ENCODE measurements at places on chromosomes 4 and X.

DNA sequence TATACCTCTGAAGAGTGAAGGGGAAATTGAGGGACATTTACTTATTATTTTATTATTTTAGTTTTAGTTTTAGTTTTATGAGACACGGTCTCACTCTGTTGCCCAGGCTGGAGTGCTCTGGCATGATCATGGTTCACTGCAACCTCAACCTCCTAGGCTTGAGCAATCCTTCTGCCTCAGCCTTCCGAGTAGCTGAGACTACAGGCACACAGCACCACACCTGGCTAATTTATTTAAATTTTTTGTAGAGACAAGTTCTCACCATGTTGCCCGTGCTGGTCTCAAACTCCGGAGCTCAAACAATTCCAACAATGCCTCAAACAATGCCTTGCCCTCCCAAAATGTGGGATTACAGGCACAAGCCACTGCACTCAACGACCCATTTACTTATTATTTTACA lies 68.4 kb upstream of the BMP2K start:
- no peak for DNase-seq

DNA sequence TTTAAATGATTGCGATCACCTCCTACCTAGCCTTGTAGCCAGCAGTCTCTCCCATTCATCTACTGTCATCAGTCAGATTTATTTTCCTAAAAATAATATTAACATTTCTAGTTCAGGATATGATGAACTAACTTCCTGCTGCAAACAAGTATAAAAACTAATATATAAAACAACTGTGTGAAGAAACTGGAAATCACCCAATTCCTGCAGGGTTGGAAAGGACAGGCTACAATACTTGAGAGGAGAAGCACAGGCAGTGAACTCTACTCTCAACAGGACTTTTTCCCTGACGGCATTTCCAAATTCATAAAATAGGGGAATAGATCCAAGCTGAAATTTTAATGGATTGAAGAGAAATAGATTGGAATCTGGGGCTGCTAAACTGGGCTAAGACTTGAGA lies 14.2 kb upstream of the BBS12 start:
- no peak for DNase-seq

GRCh38 chr4:89123451-89123851 lies 12.1 kb downstream of the TIGD2 start:
- DNase-seq: no peak

GRCh38 chr4:21765810-21766407 lies 182.7 kb downstream of the KCNIP4 start:
- DNase-seq: no peak

GRCh38 chr4:168383510-168383909 lies 65.0 kb upstream of the DDX60 start:
- no peak for DNase-seq

DNA sequence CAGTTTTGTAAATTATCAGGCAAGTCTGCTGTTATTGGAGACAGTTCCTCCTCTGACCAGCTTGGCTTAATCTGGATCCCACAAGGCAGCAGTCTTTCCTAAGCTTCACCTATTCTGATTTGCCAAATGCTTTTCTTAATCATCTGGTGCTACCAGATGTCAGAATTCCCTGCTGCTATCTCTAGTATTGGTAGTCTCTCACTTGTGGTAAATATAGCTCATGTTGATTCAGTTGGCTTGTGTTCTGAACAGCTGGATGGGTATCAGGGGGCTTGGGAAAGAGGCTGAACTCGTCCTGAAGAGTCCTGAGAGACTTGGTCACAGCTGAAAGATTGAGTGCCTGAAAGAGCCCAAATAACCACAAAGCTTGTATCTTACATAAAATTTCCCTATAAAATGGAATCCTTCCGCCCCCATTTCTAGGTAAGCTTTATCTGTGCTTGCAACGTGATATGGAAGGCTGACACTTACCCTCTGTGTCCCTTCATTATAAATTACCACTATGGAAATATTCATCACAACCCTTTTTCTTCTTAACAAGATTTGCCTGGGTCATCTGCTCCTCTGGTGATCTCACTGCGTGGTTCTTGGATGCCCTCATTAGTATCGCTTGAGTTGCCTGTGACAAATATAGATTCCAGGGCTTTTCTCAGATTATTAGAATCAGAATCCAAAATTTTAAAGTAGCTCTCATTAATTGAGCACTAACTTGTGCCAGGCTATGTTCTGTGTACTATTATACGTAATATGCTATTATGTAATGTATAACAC lies 104.1 kb upstream of the GPRIN3 start:
- DNase-seq: no peak

DNA sequence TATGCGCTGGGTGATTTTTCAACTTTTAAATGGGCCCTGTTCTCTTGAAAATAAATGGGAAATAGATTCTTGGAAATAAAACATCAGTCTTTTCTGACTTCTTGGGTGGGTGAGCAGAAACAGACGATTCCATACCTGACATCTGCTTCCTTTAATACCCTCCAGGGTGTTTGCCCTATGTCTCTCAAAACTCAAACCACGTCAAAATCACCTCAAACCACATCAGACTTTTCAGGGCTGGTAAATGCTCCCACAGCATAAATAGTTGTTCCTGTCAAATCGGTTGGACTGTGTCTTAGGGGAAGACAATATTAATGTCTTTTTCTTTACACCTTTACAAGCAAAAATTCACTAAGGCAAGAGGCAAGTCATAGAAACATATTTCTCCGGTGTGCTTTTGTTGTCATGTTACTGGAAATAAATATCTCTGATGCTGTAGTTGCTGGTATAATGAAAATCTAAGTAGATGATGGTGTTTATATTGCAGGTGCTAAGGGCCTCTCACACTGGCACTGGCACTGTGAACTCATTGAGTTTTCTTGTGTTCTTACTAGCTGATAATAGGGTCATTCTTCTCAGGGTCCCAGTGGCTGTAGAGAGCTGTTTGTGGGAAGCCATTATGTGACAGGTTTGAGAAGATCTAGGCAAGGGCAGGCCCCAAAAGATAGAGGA lies 380.4 kb downstream of the RAPGEF2 start:
- DNase-seq: no peak

DNA sequence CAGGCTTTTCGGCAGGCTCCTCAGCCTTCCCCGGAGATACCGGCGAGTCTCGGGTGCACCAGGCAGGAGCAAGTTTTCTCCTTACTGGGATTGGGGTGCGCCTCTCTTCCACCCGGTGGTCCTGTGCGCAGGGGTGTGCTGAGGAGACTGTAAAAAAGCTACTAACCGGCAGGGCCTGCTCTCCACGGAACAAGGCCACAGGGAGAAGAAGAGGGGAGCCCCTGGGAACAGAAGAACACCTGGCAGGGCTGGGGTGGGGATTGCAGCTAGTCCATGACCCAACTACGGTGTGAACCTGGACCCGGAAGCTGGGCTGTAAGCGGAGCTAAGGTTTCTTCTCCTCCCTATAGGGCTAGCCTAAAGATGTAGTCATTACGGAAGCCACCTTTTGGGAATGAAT lies 17.7 kb upstream of the ZIC3 start:
- DNase-seq: no peak

DNA sequence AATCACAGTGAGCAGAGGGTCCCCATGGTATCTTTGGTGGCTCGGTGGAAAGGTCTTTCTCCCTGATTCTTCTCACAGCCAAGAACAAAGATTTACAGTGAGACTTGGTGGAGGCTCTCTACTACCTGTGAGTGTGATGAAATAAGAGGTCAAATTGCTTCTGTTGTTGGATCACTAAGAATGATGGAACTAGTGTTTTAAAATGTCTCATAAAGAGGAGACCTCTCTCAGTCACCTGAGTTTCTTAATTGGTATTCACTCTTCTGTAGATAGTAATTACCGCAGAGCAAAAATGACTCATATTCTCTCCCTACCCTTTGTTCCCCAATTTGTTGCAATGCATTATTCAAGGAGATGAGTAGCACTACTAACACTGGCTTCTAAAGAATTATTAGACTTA lies 100.9 kb upstream of the TBC1D9 start:
- no peak for DNase-seq

DNA sequence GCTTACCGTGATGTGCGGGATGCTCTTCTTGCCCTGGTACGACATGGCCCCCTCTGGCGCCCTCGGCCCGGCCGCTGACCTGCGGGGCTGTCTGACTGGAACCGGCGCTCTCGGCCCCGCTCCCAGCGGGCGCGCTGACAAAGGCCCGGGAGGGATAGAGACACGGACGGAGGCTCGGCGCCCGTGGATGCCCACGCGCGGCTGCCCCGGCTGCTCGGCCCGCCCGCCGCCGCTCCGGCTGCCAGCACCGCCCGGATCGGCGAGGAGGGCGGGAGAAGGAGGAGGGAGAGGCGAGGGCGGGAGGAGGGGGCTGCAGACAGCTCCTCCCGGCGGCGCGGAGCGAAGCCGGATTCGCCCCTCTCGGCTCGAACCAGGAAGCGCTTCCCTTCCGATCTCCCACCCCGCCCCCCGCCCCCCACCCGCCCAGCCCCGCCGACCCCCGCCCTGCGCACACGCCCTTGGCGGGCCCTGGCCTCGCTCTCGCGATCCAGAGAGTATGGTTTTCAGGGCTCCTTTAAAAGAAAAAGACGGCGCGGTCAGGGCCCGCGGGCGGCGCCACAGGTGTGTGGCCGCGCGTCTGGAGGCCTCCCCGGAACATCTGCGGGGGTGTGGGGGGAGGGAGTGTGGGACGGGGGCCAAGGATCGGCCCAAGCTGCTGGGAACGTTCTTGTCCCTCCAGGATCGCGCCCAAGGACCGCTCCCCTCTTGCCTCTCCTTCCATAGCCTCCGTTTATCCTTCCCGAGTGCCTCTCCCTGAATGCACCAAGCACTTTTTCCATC lies 4.5 kb downstream of the CRMP1 start:
- no peak for DNase-seq
